ENCODE measurements at places on chromosomes 11 and 22. TPM values are rescaled to one million over a fixed set of nuclear protein-coding genes. Genes with fewer than 3 reads are reported as not detected.

DNA sequence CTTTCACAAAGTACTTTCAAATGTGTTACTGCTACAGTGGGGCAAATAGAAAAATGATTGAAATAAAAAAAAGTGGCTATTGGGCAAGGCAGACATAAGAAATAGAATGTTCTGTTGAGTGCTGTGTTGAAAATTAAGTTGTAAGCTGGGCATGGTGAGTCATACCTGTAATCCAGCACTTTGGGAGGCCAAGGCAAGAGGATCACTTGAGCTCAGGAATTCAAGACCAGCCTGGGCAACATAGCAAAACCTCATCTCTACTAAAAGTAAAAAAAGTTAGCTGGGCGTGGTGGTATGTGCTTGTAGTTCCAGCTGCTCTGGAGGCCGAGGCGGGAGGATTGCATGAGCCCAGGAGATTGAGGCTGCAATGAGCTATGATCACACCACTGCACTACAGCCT is 26.9 kb upstream of the LDHA start:
- DNase-seq: no peak

- no peak for DNase-seq
Measured at GRCh38 chr11:128579798-128580504, 7.4 kb downstream of the ETS1 start.

- no peak for DNase-seq
Measured at GRCh38 chr11:41878095-41878494, 418.6 kb upstream of the LRRC4C start.

GRCh38 chr22:44441401-44442185 is 56.4 kb downstream of the RTL6 start:
- DNase-seq: no peak

DNA sequence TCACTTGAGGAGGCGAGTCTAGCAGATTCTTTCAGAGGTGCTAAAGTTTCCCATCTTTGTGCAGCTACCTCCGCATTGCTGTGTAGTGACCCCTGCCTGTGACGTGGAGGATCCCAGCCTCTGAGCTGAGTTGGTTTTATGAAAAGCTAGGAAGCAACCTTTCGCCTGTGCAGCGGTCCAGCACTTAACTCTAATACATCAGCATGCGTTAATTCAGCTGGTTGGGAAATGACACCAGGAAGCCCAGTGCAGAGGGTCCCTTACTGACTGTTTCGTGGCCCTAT is 8.9 kb upstream of the SAMM50 start:
- no peak for DNase-seq

DNA sequence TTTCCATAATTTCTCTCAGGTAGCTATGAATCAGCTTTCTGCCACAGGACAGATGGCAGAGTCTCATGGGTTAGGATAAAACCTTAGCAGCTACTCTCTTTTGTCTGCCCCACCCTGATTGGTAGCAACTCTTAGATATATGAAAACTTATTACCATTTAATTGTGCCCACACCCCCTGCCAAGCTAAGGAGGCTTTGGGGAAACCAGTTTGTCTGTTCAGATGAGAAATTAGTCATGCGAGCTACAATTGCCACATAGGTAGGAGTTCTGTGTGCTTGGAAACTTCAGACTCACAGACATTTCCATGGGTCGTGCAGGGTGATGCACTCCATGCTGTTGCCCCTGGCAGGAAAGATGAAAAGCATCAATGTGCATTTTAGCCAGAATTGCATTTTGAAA is 39.9 kb downstream of the CD44 start:
- DNase-seq: no peak

GRCh38 chr11:64060263-64060860 is 24.6 kb downstream of the FLRT1 start:
- no peak for DNase-seq

DNA sequence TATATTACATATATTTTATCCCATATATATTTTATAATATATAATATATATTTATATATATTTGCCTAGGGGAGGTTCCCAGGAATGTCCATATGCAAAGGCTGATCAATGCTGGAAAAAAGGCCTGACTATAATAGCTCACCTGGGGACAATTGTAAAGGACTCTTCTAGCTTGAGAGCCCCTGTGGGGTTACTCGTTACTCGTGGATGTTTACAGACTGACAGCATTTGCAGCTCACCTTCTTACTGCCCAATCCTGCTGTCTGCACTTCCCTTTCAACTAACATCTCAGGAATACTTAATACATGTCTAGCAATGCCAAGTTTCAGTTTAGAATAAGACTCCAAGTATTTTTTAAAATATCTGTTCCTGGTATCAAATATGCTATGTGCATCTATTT is 1365.4 kb upstream of the RAG2 start:
- DNase-seq: no peak

CHRDL2 gene
- 0.22 TPM for polyA plus RNA-seq

BIRC3 gene
- polyA plus RNA-seq: 1.4 TPM

TREH gene
- polyA plus RNA-seq: 2.0 TPM

SCN4B gene
- polyA plus RNA-seq: 0.75 TPM

VSIG10L2 gene
- polyA plus RNA-seq: not detected

TPBGL gene
- 0.17 TPM for polyA plus RNA-seq

SSTR3 gene
- polyA plus RNA-seq: 0.75 TPM

TUB gene
- polyA plus RNA-seq: 27.2 TPM

OR8A1 gene
- 0.05 TPM for polyA plus RNA-seq

SLC15A3 gene
- polyA plus RNA-seq: 15.7 TPM

All from left kidney (tissue), 8 donors.